Natural killer cell treated with Interleukin-12 subunit alpha and Interleukin-12 subunit beta and Interleukin-15 and Interleukin-18, amount 100 ng/mL, for 72 hours (primary cell): ENCODE measurements at places on chromosomes 16 and 17. TPM values are rescaled to one million over a fixed set of nuclear protein-coding genes. Genes with fewer than 3 reads are reported as not detected.

GRCh38 chr17:27413792-27414191 lies 42.5 kb upstream of the KSR1 start:
- H3K27ac ChIP-seq = no peak overlapping the region
- peaks cover 6% of the 10 kb centered on the region for H3K27me3 ChIP-seq
- H3K4me1 ChIP-seq = no peaks in the 10 kb centered on the region
- no peak for DNase-seq
- no peaks in the 10 kb centered on the region for H3K36me3 ChIP-seq

The TBC1D16 gene
- 1.1 TPM for total RNA-seq

DNA sequence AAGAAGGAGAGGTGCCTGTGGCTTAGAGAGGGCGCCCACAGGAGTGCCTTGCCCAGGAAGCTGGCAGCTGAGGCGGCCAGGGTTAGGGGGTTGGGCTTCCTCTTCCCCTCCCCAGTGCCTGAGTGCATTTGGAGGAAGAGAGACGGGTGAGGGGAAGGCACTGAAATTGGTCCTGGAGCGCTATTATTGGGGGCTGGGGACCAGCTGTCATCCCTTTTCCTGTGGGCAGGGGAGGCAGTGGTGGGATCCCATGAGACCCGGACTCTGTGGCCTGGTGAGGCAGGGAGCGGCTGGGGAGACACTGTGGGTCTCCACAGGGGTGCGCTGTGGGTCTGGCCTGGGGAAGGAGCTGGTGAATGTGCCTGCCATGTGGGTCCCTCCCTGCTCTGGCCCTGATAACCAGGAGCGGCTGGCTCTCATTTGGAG lies 259.7 kb downstream of the SEC14L1 start:
- peaks cover 60% of the 10 kb centered on the region for H3K4me1 ChIP-seq
- H3K27ac ChIP-seq = peak overlapping the region; percentile 98
- DNase-seq = peak; percentile 82
- no peaks in the 10 kb centered on the region for H3K36me3 ChIP-seq

The HBZ gene
- total RNA-seq = not detected

The MT1M gene
- total RNA-seq = 0.36 TPM

DNA sequence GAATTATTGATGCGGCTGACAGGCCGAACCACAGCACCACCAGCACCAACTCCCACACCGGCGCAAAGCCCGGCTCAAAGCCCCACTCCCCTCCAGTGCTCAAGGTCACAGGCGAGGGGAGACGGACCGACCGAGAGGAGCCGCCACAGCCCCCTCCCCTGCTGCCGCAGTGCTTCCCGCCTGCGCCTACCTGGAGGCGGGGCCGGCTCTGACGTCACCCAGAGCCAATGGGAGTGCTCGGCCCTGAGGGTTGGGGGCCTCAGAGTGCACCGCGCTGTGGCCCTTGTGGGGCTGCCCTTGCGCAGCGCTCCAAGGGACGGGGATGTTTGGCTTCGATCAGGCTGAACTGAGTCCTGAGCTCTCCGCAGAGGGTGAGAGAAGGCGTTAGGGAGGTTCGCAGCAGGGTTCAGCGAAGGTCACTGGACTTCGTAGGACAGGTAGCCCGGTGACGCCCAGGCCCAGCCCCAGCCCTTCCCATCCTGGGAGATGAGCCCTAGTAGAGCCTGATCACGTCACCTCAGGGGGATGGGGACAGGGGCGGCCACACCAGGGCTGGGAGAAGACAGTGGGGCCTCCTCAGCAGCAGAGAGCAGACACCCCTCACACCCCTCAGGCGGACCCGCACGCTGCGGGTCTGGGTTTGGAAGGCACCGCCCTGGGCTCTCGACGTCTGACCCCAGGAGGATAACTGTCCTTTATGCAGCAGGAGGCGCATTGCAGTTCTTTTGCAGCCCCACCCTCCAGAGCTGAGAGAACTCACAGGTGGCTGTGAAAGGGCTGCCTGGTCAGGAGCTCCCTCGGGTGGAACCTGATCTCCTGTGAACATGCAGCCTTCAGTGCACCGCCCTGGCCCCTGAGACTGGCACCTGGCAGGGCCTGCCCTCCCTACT lies 1.5 kb downstream of the NDRG4 start:
- peaks cover 4% of the 10 kb centered on the region for H3K27me3 ChIP-seq
- no peak for DNase-seq
- H3K36me3 ChIP-seq = no peaks in the 10 kb centered on the region
- peak overlapping the region; percentile 36 for H3K4me3 ChIP-seq
- no peak overlapping the region for H3K27ac ChIP-seq
- peaks cover 13% of the 10 kb centered on the region for H3K4me1 ChIP-seq

DNA sequence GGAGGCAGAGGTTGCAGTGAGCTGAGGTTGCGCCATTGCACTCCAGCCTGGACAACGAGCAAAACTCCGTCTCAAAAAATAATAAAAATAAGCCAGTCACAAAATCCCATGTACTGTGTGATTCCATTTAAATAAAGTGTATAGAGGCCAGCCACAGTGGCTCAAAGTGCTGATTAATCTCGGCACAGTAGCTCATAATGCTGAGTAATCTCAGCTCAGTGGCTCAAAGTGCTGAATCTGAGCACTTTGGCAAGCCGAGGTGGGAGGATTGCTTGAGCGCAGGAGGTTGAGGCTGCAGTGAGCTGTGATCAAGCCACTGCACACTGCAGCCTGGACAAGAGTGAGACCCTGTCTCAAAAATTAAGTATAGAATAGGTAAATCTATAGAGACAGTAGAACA lies 4.9 kb downstream of the TMED6 start:
- H3K4me1 ChIP-seq = peaks cover 9% of the 10 kb centered on the region
- no peaks in the 10 kb centered on the region for H3K27me3 ChIP-seq
- H3K36me3 ChIP-seq = peaks cover 2% of the 10 kb centered on the region
- no peak overlapping the region for H3K27ac ChIP-seq
- no peak overlapping the region for H3K4me3 ChIP-seq

The OSGIN1 gene
- total RNA-seq = 0.38 TPM

The DNASE1L2 gene
- 3.5 TPM for total RNA-seq

- peaks cover 25% of the 10 kb centered on the region for H3K4me1 ChIP-seq
- no peak for DNase-seq
- H3K27me3 ChIP-seq = no peaks in the 10 kb centered on the region
- H3K36me3 ChIP-seq = peaks cover 10% of the 10 kb centered on the region
- H3K27ac ChIP-seq = no peak overlapping the region
These were observed 21.7 kb downstream of the SPHK1 start for GRCh38 chr17:76405967-76406647.

- no peak overlapping the region for H3K4me3 ChIP-seq
- peaks cover 12% of the 10 kb centered on the region for H3K27me3 ChIP-seq
- H3K36me3 ChIP-seq = no peaks in the 10 kb centered on the region
These were observed 408.9 kb downstream of the PMP22 start for GRCh38 chr17:14856176-14856575.

The PIK3R5 gene
- 112 TPM for total RNA-seq

The SMIM36 gene
- total RNA-seq = not detected

- no peaks in the 10 kb centered on the region for H3K4me1 ChIP-seq
- H3K27ac ChIP-seq = no peak overlapping the region
- no peak for DNase-seq
- H3K27me3 ChIP-seq = no peaks in the 10 kb centered on the region
- H3K4me3 ChIP-seq = no peak overlapping the region
These were observed 43.9 kb upstream of the SLC5A11 start for GRCh38 chr16:24801761-24802302.

The KRTAP1-5 gene
- total RNA-seq = not detected

The SYT17 gene
- not detected for total RNA-seq

- no peak overlapping the region for H3K27ac ChIP-seq
- no peak overlapping the region for H3K4me3 ChIP-seq
- H3K36me3 ChIP-seq = no peaks in the 10 kb centered on the region
- no peak for DNase-seq
These were observed 143.7 kb upstream of the COX10 start for GRCh38 chr17:13925579-13925978.

The KRTAP4-4 gene
- not detected for total RNA-seq

The KRT20 gene
- not detected for total RNA-seq

GRCh38 chr16:87535855-87536794 lies 43.3 kb upstream of the ZCCHC14 start:
- peaks cover 43% of the 10 kb centered on the region for H3K27me3 ChIP-seq
- H3K36me3 ChIP-seq = peaks cover 5% of the 10 kb centered on the region
- no peak overlapping the region for H3K27ac ChIP-seq

The SDR42E2 gene
- not detected for total RNA-seq

The CORO6 gene
- 10.2 TPM for total RNA-seq

The SMTNL2 gene
- not detected for total RNA-seq

GRCh38 chr16:35425270-35425669 lies 1965.9 kb downstream of the TP53TG3F start:
- peaks cover 12% of the 10 kb centered on the region for H3K36me3 ChIP-seq
- H3K27me3 ChIP-seq = no peaks in the 10 kb centered on the region
- no peaks in the 10 kb centered on the region for H3K4me1 ChIP-seq
- H3K4me3 ChIP-seq = no peak overlapping the region
- H3K27ac ChIP-seq = no peak overlapping the region

- DNase-seq = no peak
- H3K4me3 ChIP-seq = no peak overlapping the region
- no peaks in the 10 kb centered on the region for H3K27me3 ChIP-seq
- peaks cover 50% of the 10 kb centered on the region for H3K36me3 ChIP-seq
- no peaks in the 10 kb centered on the region for H3K4me1 ChIP-seq
These were observed 96.0 kb downstream of the WDR59 start for GRCh38 chr16:74888888-74889287.

The PLEKHH3 gene
- 0.73 TPM for total RNA-seq
